ENCODE measurements at places on chromosomes 6 and 20.

DNA sequence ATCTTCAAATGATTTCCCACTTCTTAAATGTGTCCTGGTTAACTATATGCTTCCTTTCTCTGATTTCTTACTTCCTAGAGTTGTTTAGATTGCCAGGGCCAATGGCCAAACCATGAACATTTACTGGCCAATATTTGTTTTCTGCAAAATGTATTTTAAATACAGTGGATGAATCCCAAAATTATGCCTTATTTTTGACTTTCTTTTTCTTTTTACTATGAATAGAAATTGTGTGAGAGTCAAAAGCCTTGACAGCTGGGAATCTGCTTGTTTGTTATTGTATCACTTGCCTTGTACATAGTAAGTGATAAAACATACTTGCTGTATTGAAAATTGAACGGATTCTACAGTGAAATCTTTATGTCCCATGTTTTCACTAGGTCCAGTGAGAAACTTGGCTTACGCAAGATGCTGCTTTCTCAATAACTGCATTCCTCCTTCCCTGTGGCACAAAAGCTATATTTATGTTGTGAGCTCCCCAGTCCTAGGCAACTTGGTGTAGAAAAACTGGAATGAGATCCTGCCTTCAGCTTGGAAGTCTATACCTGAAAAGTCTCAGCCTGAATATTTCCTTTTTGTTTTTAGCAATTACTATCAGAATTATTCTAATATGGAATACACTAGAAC lies 295.2 kb downstream of the EPHA7 start:
- no peak for DNase-seq

GRCh38 chr6:115194981-115195638 lies 852.3 kb upstream of the HS3ST5 start:
- no peak for DNase-seq

DNA sequence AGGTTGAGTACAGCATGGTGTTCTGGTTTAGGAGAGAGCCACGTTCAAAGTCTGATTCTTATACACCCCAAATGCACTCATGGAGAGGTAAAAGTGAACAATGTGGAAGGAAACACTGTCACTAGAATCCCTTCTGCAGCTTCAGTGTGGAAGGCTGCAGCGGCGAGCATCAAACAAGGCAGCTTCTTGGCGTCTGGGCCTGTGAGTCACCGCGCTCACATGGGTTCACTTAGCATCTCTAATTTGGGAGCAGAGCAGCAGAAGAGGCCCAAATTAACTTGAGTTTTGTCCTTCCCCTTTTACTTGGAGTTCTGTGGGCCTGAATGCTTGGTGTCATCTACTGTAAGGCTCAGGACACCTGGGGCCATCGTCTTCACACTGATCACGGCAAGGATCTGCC lies 10.9 kb upstream of the E2F1 start:
- DNase-seq, result no peak

DNA sequence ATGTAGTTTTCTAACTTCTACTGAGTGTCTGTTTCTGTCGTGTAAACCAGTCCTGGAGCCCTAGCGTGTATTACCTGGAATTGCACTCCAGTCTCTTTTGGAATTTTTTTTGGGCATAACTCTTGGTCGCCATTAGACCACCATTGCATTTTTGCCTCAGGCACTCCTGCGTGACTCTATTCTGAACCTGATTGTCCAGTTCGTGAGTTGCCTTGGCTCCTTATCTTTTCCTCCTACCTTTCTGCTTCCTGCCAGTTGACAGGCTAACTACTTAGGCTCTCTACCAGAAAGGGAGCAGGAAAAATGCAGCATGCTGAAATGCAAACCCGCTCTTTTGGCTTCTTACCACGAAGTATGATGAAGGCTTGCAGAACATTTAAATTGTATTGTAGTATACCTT lies 490.9 kb upstream of the SOX4 start:
- no peak for DNase-seq

DNA sequence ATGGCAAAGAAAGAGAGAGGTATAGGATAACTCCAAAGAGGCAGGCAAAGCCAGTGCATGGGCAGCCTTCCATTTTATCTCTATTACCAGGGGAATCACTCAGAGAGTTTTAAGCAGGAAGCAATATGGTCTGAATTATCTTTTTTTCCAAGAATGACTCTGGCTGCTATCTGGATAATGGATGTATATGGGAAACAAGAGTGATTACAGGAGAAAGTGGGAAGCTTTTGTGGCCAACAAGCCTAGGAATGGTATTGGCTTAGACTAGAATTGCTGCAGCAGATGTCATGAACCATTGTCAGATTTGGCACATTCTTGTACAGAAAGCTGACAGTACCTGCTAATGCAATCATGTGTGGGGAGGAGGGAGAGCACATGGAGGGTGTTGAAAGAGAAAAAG lies 73.0 kb upstream of the BTBD3 start:
- no peak for DNase-seq

- peak; percentile 91 for DNase-seq
Measured at GRCh38 chr6:36594029-36594815, at the start of gene SRSF3. SRSF3 (plus strand) TSS chr6:36594362; CDS start chr6:36596763, 2,401 bp downstream.

GRCh38 chr6:111263837-111264236 lies 176.5 kb downstream of the SLC16A10 start:
- no peak for DNase-seq

DNA sequence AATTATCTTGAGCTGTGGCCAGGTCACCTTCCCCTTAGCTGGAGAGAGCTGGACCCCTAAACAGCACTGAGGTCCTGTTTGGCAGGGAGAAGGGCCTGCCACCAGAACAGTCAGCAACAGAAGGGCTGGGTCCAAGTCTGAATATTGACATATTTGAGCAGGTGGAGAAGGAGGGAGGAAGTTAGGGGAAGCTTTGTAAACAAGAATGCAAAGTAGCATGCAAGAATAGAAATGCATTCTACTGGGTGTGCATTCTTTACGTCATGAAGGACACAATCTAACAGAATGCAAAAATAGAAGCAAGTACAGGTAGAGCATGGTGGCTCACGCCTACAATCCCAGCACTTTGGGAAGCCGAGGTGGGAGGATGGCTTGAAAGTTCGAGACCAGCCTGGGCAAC lies 100.5 kb downstream of the QRSL1 start:
- DNase-seq, result no peak

GRCh38 chr6:170180671-170181337 lies 110.1 kb downstream of the DLL1 start:
- no peak for DNase-seq

DNA sequence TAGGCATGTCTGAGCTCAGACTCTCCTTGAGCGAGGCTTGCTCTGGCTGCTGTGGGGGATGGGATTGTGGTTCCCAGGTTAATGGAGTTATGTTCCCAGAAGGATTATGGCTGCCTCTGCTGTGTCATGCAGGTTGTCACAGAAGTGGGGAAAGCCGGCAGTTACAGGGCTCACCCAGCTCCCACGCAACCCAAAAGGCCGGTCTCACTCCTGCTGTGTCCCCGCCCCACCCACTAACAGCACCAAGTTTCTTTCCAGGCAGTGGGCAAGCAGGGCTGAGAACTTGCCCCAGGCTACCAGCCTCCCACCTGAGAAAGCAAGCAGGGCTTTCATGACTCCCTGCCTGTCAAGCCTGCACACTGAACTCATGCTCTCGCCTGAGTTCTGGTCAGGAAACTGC lies 750.5 kb downstream of the FRK start:
- no peak for DNase-seq

DNA sequence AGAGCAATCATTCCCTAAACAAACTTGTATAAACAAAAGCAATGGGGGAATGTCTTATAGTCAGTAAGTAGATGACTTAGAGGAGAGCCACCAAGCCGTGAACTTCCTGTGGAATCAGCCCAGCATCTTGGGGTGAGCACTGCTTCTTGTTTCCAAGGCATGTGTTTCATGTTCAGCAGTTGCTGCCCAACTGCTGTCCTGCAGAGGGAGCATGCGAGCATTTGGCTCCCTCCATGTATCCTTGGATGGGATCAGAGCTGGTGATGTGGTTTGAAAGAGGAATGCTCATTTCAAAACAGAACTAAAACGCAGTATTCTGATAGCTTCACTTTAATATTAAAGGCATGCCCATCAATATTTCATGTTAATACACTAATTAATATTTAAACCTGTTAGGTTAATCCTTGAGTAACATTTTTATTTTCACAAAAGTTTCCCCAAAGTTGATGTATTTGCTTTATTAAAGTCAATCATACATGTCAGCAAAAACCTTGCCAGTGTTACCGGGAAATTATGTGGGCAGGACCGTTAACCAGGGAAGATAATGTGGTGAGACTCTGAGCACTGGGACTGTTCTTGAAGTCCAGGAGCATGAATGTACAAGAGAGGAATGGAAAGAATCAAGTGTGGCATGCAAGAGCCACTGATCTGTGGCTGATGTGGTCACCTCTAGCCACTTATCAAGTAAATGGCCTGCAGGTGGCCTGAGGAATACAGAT lies 172.1 kb upstream of the GGTLC1 start:
- DNase-seq, result no peak

DNA sequence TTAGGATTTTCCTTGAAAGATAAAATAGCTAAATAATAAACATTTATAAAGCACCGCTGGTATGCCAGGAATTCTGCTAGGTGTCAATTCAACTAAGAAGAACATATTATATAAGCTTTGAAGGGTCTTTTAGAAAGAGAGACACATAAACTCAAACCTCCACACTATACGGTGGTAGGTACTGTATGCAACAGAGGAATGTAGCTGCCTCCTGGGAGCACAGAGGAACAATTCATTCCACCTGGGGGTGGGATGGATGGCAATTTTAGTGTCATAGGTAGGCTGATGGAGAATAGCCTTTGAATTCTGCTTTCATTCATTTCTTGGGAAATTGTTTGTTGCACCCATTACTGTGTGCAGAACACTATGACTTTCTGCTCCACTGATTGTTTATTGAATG lies 447.1 kb upstream of the MAP3K7 start:
- DNase-seq, result no peak

DNA sequence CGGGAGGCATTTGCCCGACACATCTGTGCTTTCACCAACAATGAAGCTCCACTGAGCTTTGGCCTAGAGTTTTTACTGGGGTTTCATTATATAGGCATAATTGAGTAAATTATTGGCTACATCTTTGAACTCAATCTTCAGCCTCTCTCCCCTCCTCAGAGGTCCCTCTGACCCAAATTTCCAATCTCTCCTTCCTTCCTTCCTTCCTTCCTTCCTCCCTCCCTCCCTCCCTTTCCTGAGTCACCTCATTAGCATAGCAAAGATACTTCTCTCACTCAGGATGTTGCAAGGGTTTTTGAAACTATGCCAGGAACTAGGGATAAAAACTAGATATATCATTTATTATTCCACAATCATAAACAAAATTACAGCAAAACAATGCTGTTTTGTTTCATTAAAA lies 238.2 kb upstream of the PRND start:
- no peak for DNase-seq

GRCh38 chr20:22583773-22584521 lies 425 bp downstream of the FOXA2 start:
- no peak for DNase-seq

DNA sequence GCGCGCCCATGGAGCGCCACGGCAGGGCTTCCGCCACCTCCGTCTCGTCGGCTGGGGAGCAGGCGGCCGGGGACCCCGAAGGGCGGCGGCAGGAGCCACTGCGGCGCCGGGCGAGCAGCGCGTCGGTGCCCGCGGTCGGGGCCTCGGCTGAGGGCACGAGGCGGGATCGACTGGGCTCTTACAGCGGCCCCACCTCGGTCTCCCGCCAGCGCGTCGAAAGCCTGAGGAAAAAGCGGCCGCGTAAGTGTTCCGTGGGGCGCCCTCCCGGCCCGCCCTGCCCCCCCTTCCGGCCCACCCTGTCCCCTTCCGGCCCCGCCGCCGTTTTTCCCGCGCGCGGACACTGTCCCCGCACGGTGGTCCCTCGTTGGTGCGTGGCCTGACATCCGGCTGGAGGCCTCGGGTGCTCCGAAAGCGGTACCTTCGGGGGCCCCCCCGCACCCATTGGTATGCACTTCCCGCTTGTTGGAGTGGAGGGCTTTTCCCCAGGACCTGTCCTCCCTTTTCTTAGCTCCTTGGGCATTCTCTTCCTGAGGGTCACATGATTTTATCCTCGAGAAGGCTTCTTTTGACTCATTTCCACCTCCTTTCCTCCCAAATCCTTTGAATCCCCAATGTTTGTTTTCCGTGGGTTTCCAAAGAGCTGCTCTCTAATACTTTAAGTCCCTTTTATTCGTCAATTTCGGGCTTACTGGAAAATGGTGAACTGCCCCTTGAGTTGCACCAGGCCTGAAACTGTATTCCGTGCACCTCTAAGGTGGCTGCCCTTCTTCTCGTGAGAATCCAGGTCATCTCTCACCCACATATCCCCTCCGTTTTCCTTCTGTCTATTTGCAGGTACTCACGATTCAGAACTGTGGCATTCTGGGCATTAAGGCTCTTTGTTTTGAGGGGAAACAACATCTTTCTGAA lies 556 bp downstream of the PANK2 start:
- no peak for DNase-seq

GRCh38 chr6:164035900-164036485 lies 621.5 kb downstream of the QKI start:
- no peak for DNase-seq

GRCh38 chr6:157690441-157691210 lies 132.4 kb upstream of the SNX9 start:
- DNase-seq, result no peak

DNA sequence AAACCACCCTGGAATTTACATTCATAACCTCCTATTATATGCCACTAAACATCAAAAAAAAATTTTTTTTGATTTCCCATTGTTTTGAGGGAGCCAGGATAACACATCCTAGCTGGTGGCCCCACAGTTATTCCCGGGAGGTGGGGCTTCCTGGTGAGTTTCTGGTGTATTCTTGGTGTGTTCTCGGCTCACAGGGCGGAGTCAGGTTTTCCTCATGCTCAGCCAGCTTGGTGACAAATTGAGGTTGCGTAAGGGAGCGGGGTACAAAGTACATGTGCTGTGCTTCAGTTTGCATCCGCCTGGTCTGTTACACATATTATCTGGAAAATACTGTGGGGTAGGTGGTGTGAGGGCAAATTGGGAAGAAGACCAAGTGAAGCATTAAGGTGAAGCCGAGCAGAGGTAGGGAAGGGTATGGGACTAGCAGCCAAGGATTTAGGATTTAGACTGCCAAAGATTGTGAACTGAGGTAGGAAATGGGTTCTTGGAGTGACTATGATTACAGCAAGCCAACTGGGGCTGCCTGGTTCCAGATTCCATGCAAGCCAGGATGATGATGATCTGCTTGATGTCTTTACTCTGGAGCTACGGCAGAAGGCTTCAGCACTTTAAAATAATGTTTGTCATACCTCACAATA lies 46.2 kb upstream of the EEF1A1 start:
- DNase-seq, result no peak

DNA sequence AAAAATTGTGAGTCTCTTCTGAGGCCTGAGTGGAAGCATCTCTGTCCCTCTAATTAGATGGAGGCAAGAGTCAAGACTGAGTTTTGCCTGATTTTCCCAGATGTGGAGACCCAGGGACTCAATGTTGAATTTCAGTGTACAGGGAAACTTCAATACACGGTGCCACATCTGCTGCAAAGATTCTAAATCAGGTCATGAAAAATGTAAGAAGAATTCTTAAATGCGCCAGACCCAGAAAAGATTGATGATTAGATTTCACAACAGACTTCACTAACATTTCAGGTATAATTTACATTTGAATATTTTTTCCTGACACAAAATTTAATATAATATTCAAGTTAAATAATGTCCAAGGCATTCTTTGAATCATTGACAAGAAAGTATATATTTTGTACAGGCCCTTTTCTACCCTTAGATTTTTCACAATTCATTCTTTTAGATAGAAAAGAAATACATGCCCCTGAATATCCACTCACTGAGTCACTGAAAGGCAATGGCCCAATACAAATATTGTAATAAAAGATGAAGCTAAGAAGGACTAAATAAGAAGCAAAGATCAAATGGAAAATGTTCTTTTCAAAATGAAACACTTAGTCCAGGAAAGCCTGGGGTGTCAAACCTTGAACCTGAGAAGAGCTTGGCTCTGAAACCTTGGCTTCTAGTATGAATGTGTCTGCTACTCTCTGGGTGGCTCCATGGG lies 18.2 kb upstream of the HDGFL1 start:
- DNase-seq, result no peak

- DNase-seq, result no peak
Measured at GRCh38 chr6:77774457-77774856, 121.6 kb downstream of the MEI4 start.
